ENCODE measurements at places on chromosomes 6 and 20.

GRCh38 chr6:45293306-45293705 lies 34.8 kb upstream of the RUNX2 start:
- DNase-seq, result no peak
- no peak overlapping the region for H3K4me3 ChIP-seq
- H3K36me3 ChIP-seq, result peaks cover 4% of the 10 kb centered on the region
- peaks cover 11% of the 10 kb centered on the region for H3K4me1 ChIP-seq
- peak overlapping the region; percentile 77 for H3K27ac ChIP-seq

DNA sequence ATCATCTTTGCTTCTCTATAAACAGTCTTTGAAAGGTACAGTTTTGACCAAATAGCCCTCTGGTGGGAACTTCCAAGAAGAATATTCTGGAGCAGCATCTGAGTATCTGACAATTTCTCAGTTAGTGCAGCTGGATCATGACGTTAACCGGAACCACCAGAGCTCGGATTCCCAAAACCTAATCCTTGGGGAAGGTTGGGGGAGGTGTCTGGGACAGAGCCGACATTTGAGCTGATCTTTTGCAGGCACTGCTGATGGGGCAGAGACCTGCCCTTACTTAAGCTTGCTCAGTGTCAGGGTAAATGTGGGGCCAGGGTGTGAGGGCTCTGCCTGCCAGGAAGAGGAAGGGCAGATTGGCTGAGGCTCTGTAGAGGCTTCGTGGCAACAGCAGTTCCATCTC lies 416.6 kb downstream of the DHX35 start:
- H3K4me1 ChIP-seq, result no peaks in the 10 kb centered on the region
- no peak overlapping the region for H3K27ac ChIP-seq
- DNase-seq, result no peak

DNA sequence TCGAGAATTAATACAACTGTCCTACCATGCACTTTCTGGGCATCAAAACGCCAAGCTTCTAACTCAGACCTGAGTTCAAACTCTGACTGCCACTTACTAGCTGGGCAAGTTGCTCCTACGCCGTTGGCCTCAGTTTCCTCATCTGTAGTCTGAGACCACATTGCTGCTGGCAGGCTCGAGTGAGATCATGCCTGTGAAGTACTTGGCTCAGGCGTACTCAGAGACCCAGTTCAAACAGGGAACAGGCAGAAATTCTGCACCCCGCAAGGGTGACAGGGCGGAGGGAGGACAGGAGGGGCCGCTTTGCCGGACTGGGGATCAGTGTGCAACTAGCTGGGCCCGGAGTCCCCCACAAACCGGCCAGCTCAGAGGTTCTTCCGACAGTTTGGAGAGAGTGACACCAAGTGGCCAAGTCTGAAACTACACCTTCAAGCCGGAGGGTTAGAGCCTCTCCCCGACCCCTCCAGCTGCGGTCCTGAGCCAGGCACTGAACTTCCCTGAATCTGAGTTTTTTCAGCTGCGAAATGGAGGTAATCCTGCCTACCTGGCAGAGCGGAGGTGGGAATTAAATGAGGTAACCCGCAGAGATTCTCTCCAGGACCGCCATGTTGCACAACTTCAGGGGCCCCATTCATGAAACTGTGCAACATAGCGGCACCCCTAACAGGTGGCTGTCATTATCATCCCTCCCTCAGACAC lies 46.0 kb upstream of the PTPN1 start:
- peaks cover 6% of the 10 kb centered on the region for H3K4me1 ChIP-seq
- H3K27ac ChIP-seq, result no peak overlapping the region
- H3K4me3 ChIP-seq, result no peak overlapping the region
- H3K27me3 ChIP-seq, result peaks cover 4% of the 10 kb centered on the region

DNA sequence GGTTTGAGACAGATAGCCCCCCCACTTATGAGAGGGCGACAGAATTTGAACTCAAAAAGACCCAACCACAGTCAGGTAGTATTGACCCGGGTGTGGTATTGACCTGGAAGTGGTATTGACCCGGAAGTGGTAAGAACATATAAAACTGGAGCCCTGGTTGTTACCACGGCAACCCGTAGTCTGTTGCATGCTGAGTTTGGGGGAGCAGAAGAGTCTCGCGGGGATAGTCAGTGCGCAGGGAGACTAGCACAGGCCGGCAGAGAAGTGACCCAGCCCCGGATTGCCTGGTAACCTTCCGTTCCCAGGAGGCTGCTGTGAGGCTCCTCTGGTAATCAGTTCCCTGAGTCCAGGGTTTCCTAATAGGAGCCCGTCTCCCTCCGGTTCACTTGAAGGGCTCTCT lies 96.2 kb downstream of the SNX5 start:
- peak overlapping the region; percentile 8 for H3K27ac ChIP-seq
- no peaks in the 10 kb centered on the region for H3K36me3 ChIP-seq
- H3K4me1 ChIP-seq, result peaks cover 13% of the 10 kb centered on the region
- H3K27me3 ChIP-seq, result peaks cover 24% of the 10 kb centered on the region
